Cerebellar nuclear complex (tissue), 1 donor: ENCODE measurements at places on chromosomes 13 and 19.

DNA sequence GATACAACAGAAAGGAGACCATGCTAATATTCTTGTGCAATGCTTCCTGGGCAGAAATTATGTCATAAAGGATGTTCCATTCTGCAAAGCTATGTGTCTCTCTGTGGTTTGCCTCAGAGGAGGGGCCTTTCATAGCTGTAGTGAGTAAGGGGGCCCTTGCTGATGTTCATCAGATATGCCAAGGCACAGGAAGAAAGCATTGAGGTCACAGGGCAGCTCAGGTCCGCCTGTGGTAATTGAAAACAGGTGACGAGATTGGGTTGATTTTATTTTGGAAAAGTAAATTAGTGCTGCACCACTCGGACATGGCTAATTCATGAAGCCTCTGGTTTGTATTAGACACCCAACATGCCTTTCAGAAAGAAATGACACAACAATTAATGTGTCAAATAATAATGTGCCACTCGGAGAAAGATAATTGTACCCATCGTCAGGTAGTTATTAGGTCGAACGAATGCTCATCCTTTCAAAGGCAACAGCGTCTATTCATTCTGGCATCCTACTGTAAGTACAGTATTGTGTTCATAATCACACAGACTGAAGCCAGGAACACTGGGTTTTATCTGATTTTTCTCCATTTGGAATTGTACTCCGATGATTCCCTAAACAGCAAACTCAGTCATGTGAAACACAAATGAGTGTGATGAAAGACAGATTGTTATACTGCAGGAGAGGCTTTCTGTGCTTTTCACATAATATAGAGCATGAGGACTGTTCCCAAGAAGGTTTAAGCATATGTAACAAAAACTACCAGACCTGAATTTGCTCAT lies 421.6 kb upstream of the KLF12 start:
- no peak for DNase-seq

GRCh38 chr13:30824651-30825050 lies 81.4 kb upstream of the MEDAG start:
- no peak for DNase-seq

DNA sequence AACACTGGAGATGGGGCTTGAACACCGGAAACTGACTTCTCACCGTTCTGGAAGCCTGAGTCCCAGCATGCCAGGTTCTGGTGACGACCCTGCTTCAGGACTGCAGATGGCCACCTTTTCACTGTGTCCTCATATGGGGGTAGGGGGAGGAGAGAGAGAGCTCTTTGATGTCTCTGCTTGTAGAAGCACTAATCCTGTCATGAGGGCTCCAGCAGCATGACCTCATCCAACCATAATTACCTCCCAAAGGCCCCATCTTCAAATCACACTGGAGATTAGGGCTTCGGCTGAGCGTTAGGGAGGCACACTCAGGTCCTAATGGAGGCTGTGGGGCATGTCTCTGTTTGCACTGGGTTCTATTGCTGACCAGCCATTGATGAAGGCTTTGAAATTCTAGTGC lies 255.3 kb downstream of the TEX29 start:
- no peak for DNase-seq

DNA sequence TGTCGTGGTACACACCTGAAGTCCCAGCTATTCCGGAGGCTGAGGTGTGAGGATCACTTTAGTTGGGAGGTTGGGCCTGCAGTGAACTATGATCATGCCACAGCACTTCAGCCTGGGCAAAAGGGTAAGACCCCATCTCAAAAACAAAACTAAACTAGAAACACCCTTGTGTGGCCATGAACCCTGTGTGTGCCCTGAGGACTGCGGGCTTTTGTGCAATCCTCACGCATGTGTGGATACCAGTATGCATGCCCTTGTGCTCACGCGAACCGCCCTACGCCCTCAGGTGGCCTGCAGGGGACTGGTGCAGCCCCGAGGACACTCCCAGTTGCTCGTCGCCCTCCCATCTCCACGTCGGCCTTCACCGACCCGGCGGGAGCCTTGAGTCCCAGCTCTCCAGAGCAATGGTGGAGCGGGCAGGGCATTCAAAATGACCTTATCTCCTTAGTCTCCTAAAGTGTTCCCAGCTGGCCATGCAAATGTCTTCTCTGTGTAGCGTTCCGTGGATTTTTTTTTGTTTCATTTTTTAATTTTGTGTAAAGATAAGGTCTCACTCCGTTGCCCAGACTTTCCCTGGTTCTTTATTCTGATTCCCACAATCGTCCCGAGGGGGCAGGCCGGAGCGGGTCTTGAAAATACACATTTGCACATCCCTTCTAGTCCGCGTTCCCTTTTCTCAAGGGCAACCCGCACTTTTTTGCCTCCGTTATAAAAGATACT lies 868 bp upstream of the EGLN2 start:
- no peak for DNase-seq

GRCh38 chr13:41639237-41639904 lies 182.0 kb downstream of the RGCC start:
- no peak for DNase-seq

DNA sequence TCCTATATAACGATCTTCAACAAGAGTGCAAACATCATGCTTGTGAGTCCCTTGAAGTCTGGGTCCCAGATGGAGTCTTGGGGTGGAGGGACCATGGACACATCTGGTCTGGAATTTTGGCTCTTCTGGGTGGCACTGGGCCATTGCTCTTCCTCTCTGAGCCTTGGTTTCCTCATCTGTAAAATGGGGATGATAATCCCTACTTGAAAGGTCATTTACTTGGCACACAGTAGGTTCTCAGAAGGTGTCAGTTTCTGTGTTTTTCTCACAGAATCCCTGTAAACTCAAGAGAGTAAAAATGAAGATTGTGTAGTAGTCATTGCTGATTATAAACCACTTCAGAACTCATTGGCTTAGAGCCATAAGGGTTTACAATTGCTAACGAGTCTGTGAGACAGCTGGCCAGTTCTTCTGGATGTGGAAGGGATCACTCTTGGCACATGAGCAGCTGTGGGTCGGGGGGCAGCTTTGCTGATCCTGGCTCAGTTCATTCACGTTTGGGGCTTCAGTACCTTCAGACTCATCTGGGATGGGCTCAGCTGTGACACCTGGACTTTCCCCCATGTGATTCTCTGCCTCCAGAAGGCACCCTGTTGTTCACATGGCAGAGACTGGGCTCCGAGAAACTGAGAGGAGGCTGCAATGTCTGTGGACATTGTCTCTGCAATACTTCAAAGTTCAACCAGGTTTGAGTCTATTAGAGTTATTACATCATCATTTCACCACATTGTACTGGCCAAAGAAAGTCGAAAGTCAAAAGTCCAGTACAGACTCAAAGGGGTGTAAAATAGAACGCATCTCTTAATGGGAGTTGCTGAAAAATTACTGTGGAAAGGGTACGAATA lies 7.8 kb downstream of the CYP4F12 start:
- no peak for DNase-seq

GRCh38 chr13:77511552-77511951 lies 24.0 kb upstream of the SCEL start:
- no peak for DNase-seq

- no peak for DNase-seq
Observed at GRCh38 chr13:80477661-80478443, 136.9 kb upstream of the SPRY2 start.

DNA sequence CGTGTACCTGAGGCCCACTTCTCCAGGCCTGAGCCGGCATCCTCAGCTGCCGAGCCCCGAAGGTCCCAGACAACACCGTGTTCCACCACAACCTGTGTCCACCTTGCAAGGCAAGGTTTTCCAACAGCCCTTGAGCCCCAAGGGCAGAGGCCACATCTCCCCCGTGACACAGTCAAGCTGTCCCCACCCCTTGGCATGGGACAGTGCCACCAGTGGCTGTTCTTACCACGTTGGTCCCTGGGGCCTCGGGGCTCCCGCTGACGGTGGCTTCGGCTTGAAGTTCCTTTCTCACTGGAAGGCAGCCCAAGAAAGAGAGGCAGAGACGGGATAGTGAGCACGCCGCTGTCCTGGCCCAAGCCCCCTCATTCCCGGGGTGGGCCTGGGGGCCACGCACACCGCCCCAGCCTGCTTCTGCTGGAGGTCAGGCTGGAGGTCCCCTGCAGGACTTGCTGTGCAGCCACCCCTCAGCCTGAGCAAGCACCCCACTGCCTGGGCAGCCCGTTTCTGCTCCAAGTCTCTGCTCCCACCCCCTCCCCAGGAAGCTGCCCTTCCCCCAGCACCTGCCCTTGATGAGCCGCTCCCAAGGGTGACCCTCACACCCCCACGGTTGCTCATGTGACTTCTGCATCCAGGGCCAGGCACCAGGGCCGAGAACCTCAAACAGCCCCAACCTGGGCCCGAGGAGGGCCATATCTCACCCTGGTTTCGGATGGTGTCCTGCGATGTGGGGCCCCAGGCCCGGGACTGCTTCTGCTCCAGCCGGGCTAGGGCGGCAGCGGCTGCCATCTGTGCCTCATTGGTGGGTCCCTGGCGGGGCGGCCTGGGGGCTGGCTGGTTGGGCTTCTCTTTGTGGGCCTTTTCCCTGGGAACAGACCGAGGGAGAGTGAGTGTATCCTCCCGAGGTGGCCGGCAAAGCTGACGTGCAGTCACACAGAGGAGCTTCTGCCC lies 4.1 kb downstream of the UBXN6 start:
- no peak for DNase-seq

GRCh38 chr19:49677231-49677900 lies at the start of gene PRMT1:
Gene PRMT1 (plus strand): TSS chr19:49677271. CDS start chr19:49677281, 10 bp downstream.
- DNase-seq: no peak

- no peak for DNase-seq
Observed at GRCh38 chr19:29942404-29943261, 594 bp downstream of the URI1 start.

DNA sequence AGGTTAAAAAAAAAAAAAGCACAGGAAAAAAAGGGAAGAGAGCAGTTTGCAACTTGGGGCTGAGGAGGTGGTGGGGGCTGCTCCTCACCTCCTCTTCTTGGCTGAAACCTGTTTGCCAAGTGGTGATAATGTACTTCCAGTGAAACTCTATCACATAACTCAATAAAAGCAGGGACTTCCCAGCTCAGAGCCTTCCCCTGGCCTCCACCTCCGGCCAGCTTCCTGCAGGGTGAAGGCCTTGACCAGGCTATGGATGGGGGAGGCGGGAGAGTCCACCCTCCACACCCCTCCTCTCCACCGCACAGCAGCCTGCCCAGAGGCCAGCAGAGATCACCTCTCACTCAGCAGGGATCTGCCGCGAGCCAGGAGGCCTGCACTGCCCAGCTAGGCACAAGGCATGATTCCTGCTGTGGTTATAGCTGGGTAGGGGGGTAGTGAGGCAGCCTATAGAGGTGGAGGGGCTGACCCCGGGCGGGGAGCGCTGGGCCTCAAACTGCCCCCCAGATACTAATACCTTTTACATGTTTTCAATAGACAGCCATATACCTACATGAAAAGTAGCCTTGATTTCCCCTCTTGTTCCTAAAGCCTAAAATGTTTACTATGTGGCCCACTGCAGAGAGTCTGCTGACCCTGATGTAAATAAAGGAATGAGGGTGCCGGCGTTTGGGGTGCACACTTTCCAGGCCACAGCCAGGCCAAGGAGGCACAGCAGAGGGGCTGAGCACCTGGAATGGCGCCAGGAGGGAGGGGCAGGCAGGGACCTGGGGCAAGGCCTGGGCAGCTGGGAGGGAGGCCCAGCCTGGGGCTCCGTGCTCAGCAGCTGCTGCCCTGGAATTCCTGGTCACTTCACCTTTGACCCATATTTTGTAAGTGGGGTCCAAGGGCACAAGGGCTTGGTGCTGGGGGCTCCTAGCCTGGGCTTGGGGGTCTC lies 10.3 kb downstream of the ZNF787 start:
- no peak for DNase-seq

DNA sequence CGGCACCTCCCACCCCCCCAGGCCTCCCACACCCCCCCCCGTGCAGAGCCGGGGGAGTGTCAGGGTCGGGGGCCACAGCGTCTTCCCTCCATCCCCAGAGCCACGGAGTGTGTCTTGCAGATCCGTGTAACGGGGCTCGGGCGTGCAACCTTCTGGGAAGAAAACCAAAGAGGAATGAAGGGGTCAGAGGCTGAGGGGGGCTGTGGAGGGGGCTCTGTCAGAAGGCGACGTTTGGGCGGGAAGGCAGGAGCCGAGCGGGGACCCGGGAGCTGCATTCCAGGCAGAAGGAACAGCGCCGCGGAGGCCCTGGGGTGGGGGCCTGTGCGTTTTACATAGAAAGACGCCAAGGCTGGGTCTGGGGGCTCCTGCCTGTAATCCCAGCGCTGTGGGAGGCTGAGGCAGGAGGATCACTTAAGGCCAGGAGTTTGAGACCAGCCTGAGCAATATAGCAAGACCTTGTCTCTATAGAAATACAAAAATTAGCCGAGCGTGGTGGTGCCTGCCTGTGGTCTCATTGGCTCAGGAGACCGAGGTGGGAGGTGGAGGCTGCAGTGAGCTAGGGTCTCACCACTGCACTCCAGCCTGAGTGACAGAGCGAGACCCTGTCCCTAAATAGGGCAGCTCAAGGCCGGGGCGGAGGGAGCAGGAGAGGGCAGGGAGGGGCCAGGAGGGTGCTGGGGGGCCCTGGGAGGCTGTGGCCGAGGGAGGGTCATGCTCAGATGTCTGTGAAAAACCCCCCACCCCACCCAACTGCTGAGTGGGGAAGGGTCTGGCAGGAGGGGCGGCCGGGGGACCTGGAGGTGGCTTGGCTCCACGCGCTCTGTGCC lies 27.8 kb downstream of the ARID3A start:
- no peak for DNase-seq

DNA sequence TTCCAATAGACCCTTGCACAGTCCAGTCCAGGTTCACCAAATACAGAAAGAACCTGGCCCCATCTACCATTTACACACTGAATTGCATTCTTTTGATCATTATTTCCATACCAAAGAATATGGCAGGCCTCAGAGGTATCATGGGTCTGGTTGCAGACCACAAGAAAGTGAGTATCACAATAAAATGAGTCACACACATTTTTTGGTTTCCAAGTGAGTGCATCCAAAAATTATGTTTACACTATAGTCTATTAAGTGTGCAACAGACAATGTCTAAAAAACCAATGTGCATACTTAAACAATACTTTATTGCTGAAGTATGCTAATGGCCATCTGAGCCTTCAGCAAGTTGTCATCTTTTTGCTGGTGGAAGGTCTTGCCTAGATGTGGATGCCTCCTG lies 105.3 kb downstream of the SPACA7 start:
- DNase-seq: no peak

DNA sequence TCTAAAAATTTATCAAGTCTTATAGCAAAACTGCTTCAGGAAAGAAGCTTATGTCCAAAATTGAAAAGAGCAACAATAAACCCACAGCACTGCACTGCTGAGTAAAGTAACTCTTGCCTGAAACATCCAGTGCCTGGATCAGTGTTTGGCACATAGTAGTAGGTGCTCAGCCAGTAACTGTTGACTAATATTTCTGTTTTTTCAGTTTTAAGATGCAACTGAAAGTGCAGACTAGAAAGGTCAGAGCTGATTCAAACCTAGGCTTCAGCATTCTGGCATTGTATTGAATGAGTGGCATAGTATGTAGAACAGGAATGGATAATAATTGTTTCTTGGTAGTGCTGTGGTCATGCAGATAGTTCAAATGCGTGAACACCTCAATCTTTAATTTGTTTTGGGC lies 67.6 kb downstream of the UBL3 start:
- DNase-seq: no peak
